Neural progenitor cell (in vitro differentiated cells): ENCODE measurements at places on chromosomes 7 and 10.
A peak's percentile ranks its signal among the peaks of the same experiment; 100 is the strongest.

- no peak for DNase-seq
Observed at GRCh38 chr10:122725768-122726167, 26.1 kb upstream of the C10orf120 start.

DNA sequence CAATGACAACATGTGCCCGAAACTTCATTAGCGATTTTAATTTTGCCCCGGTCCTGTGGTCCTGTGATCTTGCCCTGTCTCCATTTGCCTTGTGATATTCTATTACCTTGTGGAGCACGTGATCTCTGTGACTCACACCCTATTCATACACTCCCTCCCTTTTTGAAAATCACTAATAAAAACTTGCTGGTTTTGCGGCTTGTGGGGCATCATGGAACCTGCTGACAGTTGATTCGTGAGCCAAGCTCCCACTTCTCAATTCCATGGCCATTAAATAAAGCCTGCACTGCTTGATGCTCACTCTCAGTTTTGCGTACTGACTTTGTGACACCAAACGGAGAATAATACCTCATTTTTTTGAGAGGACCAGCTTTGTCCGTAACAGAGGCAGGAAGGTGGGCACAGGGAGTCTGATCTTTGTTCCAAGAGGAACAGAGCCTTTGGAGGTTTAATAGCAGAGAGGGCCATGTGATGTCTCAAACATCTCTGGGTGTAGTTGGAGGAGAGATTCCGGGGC, 3.8 kb upstream of the ADAMTS14 start:
- DNase-seq: no peak

GRCh38 chr10:7370511-7370910, 40.3 kb downstream of the SFMBT2 start:
- DNase-seq: no peak

DNA sequence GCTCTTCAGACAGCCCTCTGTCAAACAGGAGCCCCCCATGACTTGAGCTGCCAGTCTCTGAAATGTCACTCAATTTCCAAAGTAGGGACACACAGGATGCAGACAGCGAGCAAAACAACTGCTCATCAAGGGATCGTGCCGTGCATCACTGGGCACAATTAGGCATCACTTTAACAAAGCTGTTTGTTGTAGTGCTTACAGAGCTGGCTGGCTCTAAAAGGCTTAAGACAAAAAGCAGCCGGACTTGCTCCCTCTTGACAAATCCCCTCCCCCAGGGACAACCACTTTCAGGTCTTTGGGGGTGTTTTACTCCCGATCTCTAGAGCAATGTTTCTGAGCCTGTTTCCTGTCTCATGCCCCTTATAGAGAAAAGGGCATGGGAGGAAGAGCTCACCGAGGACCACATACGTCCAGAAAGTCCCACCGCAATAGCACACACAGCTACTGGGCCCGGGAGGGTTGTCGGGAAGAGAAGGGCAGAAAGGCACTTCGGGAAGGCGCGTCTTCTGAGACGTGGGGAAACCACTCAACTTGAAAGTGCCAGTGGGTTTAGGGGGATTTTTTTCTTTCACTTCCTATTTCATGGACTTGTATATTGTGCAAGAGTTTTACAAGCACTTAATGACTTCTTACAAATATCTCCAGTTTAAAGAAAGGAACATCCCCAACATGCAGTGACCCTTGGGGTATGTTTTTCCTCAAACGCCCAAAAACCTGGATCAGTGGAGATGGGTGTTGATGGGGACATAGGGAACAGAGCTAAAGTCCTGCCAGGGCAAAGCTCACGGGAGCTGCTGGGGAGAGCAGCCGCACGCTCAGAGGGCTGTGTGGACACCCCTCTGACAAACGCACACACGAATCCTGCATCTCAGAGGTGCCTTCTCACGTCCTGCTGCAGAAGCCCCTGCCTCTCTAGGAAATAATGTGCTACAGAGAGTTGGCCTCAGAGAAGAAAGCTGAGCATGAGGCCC, 27.1 kb downstream of the LRRC20 start:
- DNase-seq: peak; percentile 82

DNA sequence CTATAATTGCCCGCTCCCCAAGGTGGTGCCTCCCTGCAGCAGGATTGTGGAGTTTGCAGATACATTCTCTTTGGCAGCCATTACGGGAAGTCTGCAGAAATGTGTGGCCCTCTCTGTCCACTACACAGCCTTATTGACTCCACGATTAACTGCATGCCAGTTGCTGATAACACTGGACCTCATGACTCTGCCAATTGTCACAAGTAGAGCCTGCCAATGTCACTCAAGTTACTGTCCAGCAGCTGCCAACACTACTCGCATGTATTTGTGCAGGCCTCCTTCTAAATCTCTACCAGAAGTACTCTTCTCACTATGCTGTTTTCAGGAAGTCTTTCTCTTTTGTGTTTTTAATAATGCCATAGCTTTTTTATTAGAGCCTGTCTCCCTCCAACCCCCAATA, 128.8 kb downstream of the PPP1R3A start:
- no peak for DNase-seq

- no peak for DNase-seq
Observed at GRCh38 chr7:15159261-15159660, 256.7 kb upstream of the DGKB start.

- DNase-seq: no peak
Observed at GRCh38 chr7:151741585-151741984, 135.3 kb downstream of the PRKAG2 start.

DNA sequence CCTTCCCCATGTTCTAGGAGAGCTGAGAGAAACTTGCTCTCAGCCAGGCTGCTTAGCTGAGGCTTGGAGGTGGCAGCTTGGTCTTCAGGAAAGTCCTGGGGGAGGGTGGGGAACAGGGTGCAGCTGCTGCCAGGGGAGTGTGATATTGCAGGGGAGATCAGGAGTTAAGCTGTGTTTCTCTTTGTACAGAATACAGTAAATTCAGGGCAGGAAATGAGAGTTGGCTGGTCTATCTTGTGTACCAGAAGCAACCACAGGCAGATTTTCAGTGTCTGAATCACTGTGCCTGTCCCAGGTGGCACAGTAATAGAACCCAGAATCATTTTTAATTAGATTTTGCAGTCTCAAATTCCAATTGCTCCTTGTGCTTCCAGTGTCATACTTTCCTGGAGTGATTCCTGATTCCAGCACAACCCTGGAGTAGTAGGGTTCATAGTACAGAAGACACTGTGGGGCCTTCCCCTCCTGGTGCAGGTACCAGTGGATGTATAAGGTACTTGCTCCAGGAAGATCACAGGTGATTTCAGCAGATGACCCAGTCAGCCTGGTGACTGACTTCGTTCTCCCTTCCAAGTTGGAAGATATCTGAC, 94.0 kb upstream of the TARP start:
- DNase-seq: no peak

DNA sequence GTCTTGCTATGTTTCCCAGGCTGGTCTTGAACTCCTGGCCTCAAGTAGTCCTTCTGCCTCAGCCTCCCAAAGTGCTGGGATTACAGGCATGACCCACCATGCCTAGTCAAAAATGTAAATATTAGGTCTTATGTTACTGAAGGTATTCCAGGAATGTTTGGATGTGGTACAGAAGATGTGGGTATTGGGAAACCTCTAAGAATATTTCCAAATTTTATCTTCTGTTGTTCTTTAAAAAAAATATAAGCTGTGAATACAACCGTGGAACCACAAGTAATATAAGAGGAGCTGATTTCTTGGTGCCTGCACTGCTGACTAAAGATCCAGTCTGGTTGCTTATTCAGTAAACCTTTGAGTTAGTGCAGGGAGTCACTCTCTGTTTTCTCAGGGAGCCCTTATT, 178.3 kb downstream of the AUTS2 start:
- DNase-seq: no peak

- no peak for DNase-seq
Observed at GRCh38 chr10:75029857-75030256, 81.6 kb upstream of the SAMD8 start.

- DNase-seq: no peak
Observed at GRCh38 chr7:106824458-106824857, 40.6 kb upstream of the PIK3CG start.

DNA sequence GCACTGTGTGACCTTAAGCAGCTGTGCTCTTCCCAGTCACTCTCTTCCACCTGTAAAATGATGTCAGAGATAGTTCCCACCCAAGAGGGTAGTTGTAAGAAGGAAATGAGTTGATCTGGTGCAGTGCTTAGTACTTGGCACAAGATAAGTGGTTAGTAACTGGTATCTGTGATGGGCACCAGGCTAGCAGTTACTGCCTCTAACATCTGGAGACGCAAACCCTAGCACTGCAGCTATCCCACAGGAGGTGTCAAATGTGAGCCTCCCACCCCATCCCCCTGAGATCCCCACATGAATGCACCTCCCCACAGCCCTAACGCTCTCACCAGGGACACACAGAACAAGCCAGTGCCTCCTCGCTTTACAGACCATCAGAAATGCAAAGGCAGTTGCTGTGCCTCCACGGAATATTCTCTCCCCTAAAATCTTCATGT, 72.0 kb downstream of the KCNMA1 start:
- no peak for DNase-seq

GRCh38 chr7:47284691-47285635, 296.9 kb downstream of the TNS3 start:
- DNase-seq: no peak

DNA sequence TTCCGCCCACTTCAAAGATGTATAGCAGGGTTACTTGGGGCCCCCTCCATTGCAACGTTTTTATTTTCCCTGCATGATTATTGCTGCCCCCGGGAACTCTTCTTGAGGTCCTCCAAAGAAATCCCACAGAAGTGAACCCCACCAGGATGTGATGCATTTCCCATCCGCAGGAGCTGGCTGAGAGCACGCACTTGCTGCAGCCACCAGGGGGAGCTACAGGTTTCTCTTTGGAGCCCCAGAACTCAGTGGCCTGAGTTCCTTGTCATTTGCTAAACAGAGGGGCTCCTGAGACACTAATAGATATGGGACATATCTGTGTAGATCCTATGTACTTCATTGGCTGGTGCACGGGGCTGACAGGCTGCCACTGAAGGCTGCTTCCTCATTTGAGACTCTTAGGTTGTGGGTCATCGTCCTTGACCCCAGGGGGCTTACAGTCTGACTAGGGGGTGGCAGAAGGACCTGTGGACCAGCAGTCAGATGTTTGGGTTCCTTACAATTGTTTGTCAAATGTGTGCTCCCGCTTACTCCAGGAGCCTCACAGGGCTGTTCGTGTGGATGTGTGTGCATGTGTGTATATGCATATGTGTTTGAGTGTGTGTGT, 52.3 kb upstream of the ENO4 start:
- DNase-seq: peak; percentile 92

- DNase-seq: no peak
Observed at GRCh38 chr7:31893365-31893764, 176.8 kb downstream of the PDE1C start.
